ENCODE measurements at places on chromosomes 16 and 17.

DNA sequence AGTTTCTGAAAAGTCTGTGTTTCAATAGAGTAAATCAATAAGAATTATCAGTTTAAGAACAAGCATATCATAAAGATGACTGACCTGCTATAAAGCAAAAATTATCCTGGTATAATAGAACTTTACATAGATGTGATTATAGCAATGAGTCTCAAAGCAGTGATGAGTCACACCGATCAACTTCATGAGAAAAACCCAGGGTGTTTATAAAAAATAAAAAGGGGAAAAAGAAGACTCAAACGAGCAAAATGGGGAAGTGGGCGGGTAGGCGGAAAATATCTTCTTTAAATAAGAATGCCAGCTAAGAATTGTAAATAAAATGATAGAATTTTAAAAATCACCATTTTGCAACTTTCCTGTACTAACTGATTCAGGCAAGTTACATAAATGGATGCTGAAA, 46.8 kb downstream of the BRIP1 start:
- no peak for DNase-seq

DNA sequence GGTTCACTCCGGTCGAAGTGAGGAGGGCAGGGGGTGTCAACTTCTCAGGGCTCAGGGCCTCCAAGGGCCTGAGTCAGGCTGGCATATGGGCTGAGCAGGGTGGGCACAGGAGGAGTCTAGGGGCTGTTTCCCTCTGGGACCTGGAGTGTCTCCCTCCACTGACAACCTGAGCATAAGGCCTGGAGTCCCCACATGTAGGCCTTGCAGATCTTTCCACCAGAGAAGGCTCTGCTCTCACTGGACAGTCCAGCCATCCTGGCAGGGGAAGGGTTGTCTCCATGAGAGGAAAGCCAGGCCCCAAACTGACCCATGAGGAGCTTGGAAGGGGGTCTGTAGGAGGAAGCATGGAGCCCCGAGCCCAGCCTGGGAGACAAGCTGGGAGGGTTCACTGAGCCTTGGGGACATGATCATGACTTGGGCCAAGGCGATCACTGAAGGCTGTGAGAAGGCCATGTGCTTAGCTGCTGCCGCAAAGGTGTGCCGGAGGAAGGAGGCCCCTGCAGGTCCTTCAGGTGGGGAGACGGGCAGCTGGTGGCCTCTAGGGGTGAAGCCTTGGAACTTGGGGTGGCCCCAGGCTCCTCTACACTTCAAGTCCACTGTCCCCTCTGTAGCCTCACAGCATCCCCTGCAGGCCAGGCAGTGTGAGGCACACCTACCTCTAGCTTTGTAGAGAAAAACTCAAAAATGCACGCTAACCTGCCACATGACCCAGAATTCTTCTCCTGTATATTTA, 9.9 kb downstream of the CMTM2 start:
- DNase-seq, result peak; percentile 29

- no peak for DNase-seq
These were observed 1.6 kb downstream of the RANGRF start for GRCh38 chr17:8290043-8290442.

DNA sequence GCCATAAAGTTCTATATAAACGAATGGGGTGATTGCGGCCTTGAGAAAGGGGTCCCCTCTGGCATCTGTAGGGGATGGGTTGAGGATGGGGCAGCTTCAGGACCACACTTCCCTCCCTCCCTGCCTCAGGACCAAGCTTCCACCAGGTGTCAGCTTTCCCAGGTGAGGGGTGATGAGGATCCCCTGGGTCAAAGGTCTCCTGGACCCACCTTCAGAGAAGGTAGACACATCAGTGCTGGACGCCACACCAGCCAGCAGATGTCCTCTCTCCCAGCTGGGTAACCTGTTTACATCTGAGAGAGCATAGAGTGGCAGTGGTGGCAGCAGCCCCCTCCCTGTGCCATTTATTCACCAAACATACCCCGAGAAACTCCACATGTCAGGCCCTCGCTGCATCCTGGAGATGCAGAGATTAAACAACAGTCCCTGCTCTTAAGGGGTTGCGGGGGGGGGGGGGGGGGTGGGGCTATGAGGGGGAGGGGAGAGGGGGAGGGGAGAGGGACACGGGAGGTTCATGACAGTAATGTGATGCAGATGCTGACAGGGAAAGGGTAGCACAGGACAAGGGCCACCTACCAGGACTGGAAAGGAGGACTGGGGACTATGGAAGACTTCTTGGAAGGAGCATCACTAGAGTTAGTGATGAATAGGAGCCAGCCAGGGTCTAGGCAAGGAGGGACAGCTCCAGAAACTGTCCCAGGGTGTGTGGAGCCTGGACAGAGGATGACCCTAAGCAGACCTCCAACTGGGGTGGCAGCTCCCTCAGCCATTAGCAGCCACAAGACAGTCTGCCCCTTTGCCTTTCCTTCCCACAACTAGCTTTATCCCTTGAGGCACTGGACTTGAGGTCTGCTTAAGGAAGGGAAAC, 5.0 kb downstream of the PROCA1 start:
- DNase-seq, result no peak

- no peak for DNase-seq
These were observed 12.4 kb downstream of the MPO start for GRCh38 chr17:58268326-58268725.

GRCh38 chr16:21260870-21261791, 17.0 kb downstream of the CRYM start:
- DNase-seq, result no peak

GRCh38 chr17:6660805-6661463, 9.4 kb downstream of the C17orf100 start:
- DNase-seq, result no peak

GRCh38 chr17:28828294-28829040, 14.1 kb downstream of the FAM222B start:
- no peak for DNase-seq

DNA sequence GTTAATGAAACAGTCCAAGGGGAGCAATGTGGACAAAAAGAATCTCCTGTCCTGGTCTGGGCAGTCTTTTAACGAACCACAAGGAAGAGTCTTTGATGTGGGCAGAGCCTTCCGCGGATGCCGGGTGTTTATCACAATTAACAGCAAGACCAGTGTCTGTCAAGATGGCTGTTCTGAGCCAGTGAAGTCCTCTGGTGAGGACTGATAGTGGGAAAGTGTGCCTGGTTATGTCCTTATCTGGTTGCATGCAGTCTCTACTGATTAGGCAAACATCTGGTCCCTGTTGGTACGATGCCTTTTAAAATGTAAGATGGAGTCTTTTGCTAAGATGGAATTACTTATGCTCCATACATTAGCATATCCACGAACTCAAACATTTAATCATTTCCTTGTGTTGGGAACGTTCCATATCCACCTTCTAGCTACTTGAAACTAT, 88.5 kb downstream of the ZNF18 start:
- no peak for DNase-seq

GRCh38 chr16:13856398-13856797, 63.6 kb upstream of the ERCC4 start:
- no peak for DNase-seq

- DNase-seq, result no peak
These were observed 19.9 kb upstream of the OSGIN1 start for GRCh38 chr16:83932955-83933673.

- no peak for DNase-seq
These were observed 292.6 kb upstream of the SOX9 start for GRCh38 chr17:71828182-71828596.

- no peak for DNase-seq
These were observed 3.3 kb downstream of the ORMDL3 start for GRCh38 chr17:39923836-39924690.

GRCh38 chr16:85670840-85671239, 17.9 kb downstream of the GINS2 start:
- DNase-seq, result no peak

DNA sequence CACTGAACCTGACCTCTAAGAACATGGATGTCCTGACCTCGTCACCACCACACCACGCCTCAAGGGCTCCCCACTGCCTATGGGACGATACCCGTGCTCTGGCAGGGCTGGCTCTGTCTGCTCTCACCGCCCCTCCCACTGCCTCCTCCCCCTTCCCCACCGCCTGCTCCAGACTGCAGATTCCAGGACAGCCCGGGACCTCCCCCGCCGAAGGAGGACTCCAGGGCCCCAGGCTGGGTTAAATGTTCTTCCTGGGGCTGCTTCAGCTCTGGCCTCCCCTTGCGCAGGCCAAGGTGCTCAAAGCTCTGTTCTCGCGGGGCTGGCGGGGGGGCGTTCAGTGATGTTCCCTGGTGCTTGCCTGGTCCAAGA, 3.1 kb downstream of the NPW start:
- DNase-seq, result no peak

- no peak for DNase-seq
These were observed 140.5 kb downstream of the CACNG3 start for GRCh38 chr16:24396350-24397271.

GRCh38 chr16:57732037-57732436, 3.5 kb upstream of the KATNB1 start:
- no peak for DNase-seq

DNA sequence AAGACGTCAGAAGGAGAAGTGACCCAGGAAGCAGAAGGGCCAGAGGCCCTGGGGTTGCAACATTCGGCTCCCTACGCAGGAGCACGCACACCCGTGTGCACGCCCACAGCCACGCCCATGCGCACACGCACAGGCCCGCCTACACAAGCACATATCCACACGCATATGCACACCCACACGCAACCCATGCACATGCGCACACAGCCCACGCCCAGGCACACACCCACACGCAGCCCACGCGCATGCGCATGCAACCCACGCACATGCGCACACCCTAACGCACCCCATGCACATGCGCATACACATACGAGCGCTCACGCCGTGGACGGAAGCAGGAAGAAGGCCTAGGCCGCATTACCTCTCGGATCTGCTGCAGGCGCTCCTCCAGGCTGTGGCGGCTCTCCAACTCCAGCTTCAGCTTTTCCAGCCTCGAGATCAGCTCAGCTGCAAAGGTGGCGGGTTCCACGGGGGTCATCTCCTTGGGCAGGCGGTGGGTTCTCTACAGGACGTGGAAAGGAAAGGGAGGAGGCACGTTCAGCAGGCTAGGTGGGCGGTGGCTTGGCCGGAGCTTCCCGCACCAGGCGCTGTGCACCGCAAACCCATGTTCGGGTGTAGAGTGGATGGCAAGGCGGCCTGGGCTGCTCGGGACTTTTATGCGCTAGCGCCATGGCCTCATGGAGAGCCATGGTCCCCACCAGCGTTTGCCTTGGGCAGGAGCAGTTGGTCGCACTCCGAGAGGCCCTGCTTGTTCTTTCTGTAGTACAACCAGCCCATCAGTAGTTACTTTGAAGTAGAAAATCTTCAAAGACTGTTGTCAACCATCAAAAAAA, 23.4 kb downstream of the AXIN2 start:
- no peak for DNase-seq

DNA sequence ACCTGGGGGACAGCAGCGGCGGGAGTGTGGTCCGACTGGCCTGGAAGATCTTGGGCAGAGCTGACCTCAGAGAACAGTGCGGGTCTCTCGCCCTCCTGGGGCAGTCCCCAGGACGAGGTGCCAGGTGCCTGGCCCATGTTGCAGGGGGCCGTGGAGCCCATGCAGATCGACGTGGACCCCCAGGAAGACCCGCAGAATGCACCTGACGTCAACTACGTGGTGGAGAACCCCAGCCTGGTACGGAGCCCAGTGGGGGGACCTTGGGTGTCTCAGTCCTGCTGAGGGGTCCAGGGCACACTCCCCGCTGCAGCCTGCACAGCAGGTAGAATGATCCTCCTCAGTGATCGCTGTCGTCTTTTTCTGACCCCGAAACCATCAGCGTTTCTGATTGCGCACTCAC, 1.4 kb downstream of the GPS1 start:
- DNase-seq, result no peak

DNA sequence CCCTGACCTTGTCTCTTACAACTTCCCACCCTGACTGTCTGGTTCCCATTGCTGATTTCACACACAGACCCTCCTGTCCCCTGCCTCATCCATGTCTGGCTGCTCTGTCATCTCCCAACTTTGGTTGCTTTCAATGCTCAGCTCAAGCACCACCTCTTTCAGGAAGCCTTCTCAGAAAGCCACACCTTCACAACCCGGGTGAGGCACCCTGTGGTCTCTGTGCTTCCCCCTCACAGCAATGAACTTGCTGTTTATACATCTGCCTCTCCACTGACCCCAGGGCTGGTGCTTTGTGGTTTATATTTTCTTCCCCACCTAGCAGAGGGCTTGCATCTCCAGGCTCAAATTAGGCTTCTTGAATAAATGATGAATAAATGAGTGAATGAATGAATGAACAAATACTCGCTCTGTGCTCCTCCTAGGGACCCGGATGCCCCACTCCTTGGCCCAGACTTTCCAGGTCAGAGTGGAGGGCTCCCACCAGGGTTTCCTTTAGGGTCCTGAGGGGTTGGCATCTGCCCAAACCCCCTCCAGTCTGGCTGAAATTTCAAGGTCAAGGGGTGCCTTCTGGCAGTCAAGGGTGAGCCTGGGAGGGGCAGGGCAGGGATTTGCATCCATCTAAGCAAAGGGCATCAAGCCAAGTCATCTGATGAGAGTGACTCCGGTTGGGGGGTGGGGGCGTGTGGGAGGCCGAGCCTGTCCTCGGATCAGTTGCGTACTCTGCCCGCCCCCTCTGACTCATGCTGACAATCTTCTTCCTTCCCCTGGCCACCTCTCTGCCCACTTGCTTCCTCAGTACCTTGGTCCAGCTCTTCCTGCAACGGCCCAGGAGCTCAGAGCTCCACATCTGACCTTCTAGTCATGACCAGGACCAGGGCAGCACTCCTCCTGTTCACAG, at the start of gene ITGAX:
Gene ITGAX, plus strand, starts transcription at position 783 of the 898 bp plus-strand sequence. Its CDS starts 79 bp downstream, at position 862.
- DNase-seq, result peak; percentile 75

DNA sequence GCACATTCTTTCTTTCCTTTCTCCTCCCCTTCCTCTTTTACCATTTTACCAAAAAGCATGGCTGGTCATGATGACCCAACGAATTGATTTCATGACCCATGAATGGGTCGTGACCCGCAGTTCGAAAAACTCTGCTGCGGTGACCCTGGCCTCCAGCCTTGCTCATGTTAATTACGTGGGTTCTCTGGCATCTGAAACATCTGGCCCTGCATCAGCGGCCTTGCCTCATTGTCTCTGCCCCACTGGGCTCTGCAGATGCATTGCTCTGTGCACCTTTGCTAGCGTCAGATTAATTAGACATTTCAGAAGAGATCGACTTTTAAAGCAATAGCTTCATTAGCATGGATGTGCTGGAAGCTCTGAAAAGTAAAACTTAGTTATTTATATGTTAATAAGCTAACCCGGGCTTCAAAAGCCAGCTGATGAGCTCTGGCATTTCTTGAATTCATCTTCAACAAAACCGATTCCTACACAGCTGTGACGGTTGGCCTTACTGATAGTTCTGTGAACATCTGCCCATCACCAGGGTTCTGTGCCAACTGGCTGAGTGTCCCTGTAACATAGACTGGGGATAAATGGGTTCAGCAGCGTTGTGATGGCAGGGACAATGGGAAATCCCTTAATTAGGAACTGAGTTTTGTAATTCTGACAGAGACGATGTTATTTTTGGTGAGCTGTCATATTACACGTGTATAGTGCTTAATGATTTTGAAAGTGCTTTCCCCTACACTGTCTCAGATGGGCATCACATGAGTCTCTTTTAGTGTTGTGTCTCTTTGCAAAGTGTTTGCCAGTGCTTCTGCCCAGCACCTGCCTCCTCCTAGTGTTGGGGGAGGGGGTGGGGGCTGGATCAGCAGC, 225.9 kb upstream of the EEF2KMT start:
- DNase-seq, result no peak
